Activated gamma-delta T cell treated with anti-CD3 and anti-CD28 coated beads, Interleukin-2, amount 50 U/mL, for 16 hours (primary cell): ENCODE measurements at places on chromosomes 6 and 20.

- DNase-seq, result no peak
Measured at GRCh38 chr6:75266716-75267291, 17.8 kb downstream of the TMEM30A start.

DNA sequence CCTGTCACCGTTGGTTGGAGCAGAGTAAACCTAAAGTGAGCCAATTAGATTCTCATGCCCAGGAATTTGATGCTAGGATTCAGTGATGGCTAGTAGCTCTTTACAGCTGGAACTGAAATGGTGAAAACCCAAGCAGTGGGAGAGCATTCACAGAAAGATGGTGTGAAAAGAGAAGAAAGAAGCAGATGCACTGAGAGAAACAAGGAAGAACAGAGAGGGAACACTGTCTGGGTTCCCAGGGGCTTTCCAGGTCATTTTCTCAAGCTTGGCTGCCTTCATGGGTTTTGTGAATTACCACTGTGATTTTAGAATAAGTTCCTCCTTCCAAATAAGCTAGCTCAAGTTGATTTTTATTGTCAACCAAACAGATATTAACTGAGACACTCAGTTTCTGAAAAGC, 104.1 kb upstream of the AKIRIN2 start:
- no peak for DNase-seq

GRCh38 chr6:125919618-125920017, 37.0 kb upstream of the HINT3 start:
- no peak for DNase-seq

DNA sequence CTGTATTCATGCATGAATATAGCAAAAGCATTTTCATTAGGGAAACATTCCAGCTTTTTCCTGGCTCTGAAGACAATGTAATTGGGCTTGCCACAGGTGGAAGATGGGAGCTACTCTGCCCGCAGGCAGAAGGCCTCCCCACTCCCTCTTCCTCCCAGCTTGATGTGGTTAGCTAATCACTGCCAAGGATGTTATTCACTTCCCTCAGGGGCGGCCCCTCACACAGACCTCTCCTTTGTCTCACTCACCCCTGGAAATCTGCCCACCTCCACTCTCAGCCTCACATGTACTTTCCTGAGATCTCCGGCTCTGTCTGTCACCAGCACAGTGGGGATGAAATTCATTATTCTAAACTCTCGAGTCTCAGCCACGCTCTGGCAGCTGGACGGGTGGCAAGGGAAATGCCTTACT, 100.7 kb downstream of the ANKRD60 start:
- DNase-seq, result no peak

- no peak for DNase-seq
Measured at GRCh38 chr20:48461091-48461734, 366.6 kb downstream of the PREX1 start.

DNA sequence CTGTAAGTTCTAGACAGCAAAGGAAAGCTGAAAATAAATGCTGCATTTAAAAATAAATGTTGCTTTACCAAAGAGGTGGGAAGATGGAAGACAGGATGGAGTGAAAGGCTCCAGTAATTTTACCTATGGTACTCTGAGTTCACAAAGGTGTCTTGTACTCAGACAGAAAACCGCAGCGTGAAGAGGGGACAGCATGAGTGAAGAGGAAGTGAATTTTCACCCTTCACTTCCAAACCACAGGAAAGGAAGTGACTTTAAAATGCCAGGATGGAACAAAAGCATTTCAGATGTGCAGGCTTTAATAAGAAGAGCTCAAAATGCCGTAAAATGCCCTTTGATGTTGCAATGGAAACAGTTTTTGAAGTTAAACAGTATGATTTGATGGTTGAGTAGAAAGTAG, 91.2 kb upstream of the TINAG start:
- no peak for DNase-seq
